ENCODE measurements at places on chromosomes 5 and 9.

DNA sequence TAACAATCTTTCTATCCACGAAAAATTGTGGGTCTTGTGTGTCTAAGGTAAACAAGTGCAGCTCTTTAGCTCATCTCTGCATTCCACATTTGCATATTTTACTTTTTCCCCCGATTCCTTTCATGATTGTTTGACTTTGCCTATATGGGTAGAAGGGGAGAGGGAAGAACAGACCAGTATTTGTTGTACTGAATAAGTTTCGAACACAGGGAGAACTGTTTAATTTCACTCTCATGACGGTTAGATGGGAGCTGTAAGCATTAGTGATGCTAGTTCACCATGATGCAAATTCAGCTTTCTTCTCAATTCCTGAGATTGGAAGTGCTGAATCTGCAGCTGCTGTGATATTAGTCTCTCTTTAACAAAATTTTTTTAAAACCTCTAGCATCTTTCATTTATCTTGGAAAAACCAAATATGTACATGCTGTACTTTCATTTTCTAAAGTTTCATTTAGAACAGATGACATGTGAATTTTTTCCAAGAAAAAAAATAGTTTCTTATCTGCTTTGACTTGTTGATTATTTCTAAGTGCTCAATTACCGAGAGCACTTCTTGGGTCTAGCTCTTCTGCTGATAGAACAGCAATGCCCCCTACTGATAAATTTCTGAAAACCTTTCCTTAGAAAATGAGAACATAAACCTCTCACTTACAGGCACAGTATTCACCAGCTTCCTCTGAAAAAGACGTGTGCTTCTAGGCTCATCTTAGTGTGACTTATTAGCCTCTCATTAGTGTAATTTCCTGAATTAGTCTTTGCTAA is 149.5 kb downstream of the BAAT start:
- peak; percentile 1 for DNase-seq

DNA sequence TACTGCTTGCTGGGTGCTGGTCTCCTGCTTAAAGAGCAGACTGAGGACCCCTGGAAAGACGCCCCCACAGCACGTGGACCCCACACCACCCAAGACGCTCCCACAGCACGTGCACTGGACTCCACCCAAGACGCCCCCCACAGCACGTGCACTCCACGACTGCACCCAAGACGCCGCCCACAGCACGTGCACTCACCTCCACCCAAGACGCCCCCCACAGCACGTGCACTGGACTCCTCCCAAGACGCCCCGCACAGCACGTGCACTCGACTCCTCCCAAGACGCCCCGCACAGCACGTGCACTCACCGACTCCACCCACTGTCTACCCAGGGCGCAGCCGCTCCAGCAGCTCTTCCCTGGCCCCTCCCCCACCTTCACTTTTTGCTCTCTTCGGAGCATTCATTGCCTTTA is 50.5 kb downstream of the EHMT1 start:
- no peak for DNase-seq

GRCh38 chr9:117091529-117091928 is 323.3 kb downstream of the ASTN2 start:
- DNase-seq = no peak

DNA sequence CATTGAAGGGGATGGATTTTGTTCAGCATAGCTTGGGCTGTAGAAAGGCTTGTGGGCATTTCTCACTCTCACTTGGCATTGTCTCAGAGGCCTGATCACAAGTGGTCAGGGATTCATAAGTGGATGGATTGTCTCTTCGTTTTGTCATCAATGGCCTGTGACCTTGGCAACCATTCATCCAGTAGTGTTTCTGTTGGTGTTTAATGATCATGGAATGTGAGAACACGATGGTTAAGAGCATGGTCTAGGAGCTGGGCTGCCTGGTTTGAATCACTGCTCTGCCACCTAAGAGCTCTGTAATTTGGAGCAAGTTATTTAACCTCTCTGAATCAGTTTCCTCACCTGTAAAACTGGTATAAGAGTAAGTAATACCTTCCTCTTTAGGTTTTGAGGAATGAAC is 430.1 kb upstream of the MEF2C start:
- no peak for DNase-seq

DNA sequence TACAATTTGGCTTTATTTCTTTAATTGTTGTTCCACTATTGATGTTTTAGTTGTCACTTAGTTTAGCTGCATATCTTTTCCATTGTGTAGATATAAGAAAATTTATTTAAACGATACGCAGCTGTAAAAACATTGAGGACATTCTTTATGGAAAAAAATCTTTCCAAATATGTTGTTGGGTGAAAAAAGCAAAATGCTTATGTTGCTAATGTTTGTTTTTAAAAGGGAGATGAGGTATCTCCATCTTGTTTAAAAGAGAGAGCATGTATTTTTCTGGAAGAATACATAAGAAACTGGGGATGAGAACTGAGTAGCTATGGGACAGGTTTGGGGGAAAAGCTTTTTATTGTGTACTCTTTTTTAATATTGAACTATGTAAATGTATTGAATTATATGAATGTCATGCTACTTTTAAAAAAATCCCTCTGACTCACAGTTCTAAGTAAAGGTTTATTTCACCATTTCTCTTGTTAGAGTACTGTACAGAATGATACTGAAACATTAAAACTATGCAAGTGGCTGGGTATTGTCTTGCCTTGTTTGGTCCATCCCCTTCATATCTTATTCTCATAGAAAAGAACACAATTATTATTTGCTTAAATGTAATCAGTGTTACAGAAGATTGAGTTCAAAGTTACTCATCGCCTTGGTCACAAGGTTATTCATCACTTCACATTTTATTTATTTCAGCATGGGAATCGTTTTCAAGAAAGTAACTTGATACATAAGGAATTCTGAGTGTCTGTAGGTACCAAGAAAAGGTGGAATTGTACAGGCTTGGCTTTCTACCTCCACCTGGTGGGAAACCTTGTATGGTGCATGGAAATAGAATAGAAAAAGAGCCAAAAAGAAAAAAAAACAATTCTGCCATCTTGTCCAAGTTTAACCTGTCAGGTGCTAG is 85.8 kb downstream of the RIC1 start:
- DNase-seq = no peak

DNA sequence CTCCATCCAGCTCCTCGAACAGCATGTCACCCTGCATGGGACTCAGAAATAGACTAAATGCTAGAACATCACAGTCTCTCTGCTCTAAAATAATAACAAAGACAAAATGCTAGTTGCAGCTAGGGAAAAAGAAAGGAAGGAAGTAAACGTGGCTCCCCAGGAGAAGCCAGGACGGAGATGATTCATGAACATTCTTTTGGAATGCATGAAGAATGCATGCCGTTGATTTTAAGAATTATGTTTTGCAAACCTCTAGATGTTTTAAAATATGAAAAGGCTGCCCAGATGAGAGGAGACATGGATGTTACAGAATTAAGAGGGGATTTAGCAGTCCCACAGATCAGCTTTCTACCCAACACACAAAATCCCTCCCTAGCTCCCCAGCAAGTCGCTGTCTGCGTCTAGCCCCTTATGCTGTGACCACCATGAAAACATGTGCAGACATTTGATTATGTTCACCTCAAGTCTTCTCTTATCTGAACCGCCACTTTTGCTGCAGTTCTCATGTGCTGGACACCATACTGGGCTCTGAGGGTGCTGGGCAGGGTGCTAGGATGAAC is 139.4 kb upstream of the LMX1B start:
- no peak for DNase-seq

- no peak for DNase-seq
These were observed 979.6 kb downstream of the DTWD2 start for GRCh38 chr5:118008779-118009178.

- DNase-seq = no peak
These were observed 123.0 kb downstream of the ADAMTSL1 start for GRCh38 chr9:18596920-18597319.

GRCh38 chr9:115212125-115212605 is 94.2 kb upstream of the TNC start:
- DNase-seq = no peak

- DNase-seq = no peak
These were observed 5.7 kb downstream of the NDST1 start for GRCh38 chr5:150513375-150514309.

GRCh38 chr9:18393340-18394130 is 80.4 kb upstream of the ADAMTSL1 start:
- peak; percentile 22 for DNase-seq

DNA sequence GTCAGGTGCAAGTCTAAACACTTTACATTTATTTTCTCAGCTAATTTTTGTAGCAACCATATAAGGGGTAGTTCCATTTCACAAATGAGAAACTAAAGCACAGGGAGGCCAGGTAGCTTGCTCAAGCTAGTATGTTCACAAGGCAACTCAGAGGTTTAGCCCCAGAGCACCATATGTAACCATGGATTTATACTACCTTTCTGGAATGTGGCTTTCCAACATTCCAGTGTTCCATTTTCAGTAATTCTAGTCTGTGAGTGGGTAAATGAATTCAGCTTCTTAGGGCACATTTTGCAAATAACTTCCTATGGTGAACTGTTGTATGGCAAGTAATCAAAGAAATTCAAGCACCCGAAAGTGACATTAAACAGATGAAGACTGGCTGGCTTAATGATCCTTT is 25.0 kb upstream of the CAST start:
- DNase-seq = no peak

GRCh38 chr9:134988706-134989105 is 71.0 kb upstream of the FCN1 start:
- DNase-seq = no peak

DNA sequence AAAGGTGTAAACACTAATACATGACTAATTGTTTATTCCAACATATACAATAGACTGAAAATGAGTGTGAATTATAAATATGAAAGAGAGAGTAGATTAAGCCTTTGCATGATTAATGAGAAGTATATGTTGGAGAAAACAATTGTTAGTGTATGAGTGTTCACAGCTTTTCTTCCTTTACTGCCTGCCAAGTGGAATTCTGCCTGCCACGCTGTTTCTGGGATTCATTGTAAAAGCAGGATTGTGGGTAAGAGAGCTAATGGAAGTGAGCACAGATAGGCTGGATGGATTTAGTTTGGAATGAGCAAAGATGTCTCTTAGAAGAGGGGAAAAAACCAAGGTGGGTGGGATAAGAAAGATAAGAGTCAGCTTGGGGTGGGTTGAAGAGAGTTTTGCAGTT is 129.6 kb upstream of the NMUR2 start:
- no peak for DNase-seq

DNA sequence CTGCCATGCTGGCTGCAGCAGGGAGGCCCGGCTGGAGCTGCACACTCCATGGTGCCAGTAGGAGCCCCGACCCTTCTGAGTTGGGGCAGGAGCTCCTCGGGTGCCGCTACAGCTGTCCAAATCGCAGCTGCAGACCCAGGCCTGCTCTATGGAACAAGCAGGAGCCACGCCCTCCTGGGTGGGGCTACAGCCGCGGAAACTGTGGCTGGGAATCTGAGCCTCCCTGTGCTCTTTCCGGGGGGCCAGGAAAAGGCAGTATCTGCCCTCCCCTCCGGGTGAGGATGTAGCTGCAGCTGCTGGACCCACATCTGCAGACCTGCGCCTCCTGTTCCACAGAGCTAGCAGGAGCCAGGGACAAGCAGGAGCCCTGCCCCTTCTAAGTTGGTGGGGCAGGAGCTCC is 278.9 kb upstream of the ACTBL2 start:
- DNase-seq = no peak

DNA sequence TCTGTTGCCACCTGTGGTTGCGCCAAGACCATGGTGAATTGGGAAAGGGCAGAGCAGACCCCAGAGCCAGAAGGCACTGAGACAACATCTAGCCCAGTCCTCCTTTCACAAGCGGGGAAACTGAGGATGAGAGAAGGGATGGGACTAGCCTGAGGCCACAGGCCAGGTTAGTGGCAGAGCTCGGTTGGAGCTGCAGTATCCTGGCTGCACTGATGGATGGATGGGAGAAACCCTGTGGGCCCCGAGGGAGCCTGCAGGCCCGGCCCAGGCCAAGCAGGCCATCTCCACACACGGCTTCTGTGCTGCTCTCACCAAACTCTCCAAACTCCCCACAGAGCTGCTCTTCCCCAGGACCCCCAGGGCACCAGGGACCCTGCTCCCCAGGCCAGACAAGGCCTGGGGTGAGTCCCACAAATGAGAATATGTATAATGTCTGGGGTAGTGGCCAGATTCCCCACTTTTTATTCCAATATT is 60.2 kb downstream of the TSTD2 start:
- no peak for DNase-seq

GRCh38 chr5:124733329-124733650 is 13.1 kb downstream of the ZNF608 start:
- no peak for DNase-seq

DNA sequence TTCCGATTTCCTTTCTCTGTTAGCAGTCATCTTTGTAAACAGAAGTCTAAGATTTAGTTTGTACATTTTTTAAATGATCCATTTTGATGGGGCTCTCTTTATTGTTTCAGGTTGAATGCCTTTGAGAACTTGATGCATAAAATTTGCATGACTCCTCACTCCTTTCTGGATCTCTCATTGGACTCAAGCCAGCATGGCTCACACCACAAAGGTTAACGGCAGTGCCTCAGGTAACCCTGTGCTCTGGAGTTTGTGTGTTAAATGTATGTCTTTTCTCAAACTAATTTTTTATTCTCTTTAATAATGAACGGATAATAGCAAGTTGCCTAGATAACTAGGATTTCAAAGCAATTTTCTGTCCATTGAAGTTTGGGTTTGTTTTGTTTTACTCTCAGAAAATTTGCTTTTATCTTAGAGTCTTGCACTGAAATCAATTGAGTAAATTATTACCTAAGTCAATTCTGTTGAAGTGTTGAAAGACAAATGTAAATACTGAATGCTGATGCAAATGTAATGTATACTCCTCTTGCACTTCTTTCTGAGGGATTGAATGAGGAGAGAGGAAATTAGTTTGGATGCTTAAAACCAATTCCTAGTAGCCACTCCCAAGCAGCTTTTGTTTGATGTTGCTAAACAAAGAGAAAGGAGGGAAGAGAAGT is 164.6 kb upstream of the DMRT1 start:
- no peak for DNase-seq

- no peak for DNase-seq
These were observed 9.2 kb upstream of the ISL1 start for GRCh38 chr5:51373880-51374523.
